ENCODE measurements at places on chromosomes 7 and 10.

DNA sequence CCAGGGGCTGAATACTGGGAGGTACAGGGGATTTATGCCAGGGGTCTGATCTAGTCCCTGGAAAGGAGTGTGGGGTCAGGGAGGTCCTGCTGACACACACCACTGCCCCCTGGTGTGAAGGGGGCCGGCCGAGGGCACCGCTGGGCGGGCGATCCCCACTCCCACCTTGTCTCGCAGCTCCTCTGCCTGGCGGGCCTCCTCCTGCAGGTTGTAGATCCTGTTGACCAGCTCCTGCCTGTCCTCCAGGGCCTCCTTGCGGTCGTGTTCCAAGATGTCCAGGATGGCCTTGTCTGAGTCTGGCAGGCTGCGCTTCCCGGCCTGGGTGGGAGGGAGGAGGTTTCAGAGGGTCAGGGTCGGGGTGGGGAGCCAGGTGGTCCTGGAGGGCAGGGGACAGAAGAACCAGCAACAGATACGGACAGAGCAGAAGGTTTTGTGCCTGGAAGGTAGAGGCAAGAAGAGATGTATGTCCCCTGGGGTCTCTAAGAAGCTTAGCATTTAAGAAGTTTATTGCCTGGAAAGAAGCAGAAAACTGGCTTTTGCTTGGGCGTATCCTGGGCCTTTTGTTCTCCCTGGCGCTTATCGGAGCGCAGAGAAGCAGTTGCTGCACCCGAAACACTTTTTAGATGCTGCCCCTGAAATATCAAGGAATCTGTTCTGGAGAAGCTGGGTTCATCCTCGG lies 94.5 kb upstream of the GNA12 start:
- DNase-seq, result no peak
- no peak overlapping the region for H3K27ac ChIP-seq
- H3K36me3 ChIP-seq, result no peaks in the 10 kb centered on the region

DNA sequence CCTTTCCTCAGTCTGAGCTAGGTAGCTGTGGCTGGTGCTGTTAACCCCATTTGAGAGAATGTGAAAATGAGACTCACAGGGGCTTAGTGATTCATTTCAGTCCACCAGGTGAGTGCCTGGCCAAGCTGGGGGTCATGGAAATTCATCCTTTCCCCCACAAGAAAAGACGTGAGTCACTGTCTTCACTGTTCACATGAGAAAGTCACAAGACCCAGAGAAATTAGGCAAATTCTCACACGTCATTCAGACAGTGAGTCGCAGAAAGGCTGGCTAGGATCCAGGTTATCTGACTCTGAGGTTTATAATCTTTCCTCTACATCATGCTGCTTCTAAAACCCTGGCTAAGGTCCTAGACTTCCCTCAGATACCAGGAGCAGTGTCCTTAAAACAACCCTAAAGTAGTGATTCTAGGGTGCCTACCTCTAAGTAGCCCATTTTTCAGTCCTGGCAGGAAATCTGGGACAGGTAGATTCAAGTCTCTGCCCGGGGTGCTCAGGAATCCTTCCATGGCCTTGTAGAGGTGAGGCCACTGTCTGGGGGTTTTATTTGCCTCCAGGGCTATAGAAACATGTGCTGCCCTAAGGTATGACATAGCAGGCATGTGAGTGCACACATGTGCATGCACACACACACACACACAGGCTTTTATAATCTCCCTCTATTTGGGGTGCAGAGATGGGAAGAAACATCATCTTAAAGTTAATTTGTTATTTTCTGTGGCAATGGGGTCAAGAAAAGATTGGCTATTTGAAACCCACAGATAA lies 427.9 kb upstream of the CELF2 start:
- no peak for DNase-seq
- no peaks in the 10 kb centered on the region for H3K4me1 ChIP-seq
- no peaks in the 10 kb centered on the region for H3K27me3 ChIP-seq
- H3K27ac ChIP-seq, result no peak overlapping the region

DNA sequence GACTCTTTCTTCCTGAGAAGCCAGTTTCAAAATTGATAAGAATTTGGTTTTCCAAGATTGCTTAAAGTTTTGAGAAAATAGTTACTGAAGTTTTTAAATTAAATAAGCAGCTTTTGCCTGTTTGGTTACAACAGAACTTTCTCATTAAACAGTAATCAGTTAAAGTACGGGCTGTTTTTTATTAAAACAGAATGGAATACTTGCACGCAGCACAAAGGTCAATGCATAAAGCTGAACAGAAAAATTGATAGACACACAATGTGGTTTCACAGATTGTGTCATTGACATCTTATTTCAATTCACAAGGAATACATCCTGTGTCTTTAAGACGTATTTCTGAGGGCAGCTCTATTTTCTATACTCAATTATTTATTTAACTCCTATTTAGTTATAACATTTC lies 192.2 kb downstream of the PRKG1 start:
- H3K36me3 ChIP-seq, result no peaks in the 10 kb centered on the region
- no peak overlapping the region for H3K27ac ChIP-seq
- H3K4me3 ChIP-seq, result no peak overlapping the region
- no peak for DNase-seq
- H3K27me3 ChIP-seq, result no peaks in the 10 kb centered on the region

DNA sequence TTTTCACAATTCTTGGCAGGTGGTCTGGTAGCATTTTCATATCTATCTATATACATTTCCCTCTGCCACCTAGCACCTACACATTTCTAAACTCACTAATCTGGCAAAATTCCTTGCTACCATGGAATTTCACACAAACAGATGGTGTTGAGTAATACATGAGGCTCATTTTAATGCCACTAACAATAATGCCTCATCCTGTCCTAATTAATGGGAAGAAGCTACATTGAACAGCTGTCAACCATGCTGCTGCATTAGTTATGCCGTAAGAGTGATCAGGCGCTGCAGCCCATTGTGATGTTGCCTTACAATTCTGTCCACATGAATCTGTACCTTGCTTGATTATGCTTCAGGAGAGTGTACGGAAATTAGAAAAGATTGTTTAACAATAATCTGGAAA lies 23.2 kb downstream of the COL1A2 start:
- H3K27me3 ChIP-seq, result no peaks in the 10 kb centered on the region
- H3K36me3 ChIP-seq, result no peaks in the 10 kb centered on the region
- H3K4me1 ChIP-seq, result no peaks in the 10 kb centered on the region
- H3K4me3 ChIP-seq, result no peak overlapping the region
- H3K27ac ChIP-seq, result no peak overlapping the region

DNA sequence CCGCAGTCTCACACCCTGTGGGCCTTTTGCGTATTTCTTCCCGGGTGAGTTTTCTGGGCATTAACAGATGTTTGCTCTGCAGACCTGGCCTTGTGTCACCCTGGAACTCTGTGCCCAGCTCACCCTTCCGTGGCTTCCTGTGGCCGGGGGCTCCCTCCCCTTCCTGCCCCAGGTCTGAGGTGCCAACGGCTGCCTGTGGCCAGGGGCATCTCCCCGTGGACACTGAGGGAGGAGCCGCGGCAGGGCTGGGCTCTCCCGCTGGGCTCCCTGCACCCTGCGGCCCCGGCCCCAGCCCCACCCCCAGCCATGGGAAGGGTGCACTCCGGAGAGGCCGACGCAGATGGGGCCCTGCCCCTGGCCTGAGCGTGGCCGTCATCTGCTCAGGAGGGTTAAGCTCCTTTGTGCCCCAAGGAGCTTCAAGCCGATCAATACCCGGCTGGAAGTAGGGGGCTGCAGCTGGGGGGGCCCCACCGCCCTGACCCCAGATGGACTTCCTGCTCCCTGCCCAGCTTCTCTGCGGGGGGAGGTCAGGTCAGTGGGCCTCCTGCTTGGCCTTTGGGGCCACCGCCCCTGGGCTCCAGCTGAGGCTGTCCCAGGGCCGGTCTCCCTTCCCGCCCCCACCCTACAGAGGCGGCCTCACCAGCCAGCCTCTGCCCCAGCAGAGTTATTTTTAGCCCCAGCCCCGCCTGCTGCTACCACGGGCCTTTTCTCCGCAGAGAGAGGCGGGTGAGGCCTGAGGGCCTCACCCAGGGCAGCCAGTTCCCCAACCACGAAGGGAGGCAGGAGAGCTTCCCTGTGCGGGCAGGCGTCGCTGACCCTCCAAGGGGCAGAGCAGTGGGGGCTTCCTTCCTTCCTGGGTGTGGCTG lies 24.2 kb downstream of the PWWP2B start:
- DNase-seq, result no peak
- H3K4me1 ChIP-seq, result peaks cover 55% of the 10 kb centered on the region
- H3K4me3 ChIP-seq, result peak overlapping the region; percentile 10
- peak overlapping the region; percentile 94 for H3K27ac ChIP-seq
- no peaks in the 10 kb centered on the region for H3K36me3 ChIP-seq
- H3K27me3 ChIP-seq, result no peaks in the 10 kb centered on the region

DNA sequence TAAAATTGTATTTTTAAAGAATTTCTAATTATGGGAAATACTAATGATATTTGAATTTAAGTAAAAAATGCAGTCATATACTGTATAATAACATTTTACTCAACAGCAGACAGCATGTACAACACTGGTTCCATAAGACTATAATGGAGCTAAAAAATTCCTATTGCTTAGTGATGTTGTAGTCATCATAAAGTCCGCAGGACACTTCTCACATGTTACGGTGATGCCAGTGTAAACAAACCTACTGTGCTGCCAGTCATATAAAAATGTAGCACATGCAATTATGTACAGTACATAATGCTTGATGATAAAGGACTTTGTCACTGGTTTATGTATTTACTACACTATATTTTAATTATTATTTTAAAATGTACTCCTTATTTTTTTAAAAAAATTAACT lies 629.3 kb downstream of the IPMK start:
- H3K4me1 ChIP-seq, result no peaks in the 10 kb centered on the region
- H3K36me3 ChIP-seq, result no peaks in the 10 kb centered on the region
- DNase-seq, result no peak
- H3K4me3 ChIP-seq, result no peak overlapping the region
- H3K27ac ChIP-seq, result no peak overlapping the region

GRCh38 chr7:18019555-18019954 lies 8.1 kb downstream of the PRPS1L1 start:
- H3K27ac ChIP-seq, result peak overlapping the region; percentile 53
- H3K4me1 ChIP-seq, result no peaks in the 10 kb centered on the region
- H3K27me3 ChIP-seq, result no peaks in the 10 kb centered on the region
- DNase-seq, result no peak
- no peaks in the 10 kb centered on the region for H3K36me3 ChIP-seq

- no peak overlapping the region for H3K4me3 ChIP-seq
- no peaks in the 10 kb centered on the region for H3K36me3 ChIP-seq
- H3K27me3 ChIP-seq, result no peaks in the 10 kb centered on the region
- no peak for DNase-seq
- H3K27ac ChIP-seq, result peak overlapping the region; percentile 61
- H3K4me1 ChIP-seq, result peaks cover 7% of the 10 kb centered on the region
These were observed 117.2 kb upstream of the KLF6 start for GRCh38 chr10:3902054-3902808.

- no peaks in the 10 kb centered on the region for H3K4me1 ChIP-seq
- no peak overlapping the region for H3K4me3 ChIP-seq
- no peaks in the 10 kb centered on the region for H3K36me3 ChIP-seq
- no peaks in the 10 kb centered on the region for H3K27me3 ChIP-seq
These were observed 304.3 kb downstream of the THSD7A start for GRCh38 chr7:11527707-11528106.

DNA sequence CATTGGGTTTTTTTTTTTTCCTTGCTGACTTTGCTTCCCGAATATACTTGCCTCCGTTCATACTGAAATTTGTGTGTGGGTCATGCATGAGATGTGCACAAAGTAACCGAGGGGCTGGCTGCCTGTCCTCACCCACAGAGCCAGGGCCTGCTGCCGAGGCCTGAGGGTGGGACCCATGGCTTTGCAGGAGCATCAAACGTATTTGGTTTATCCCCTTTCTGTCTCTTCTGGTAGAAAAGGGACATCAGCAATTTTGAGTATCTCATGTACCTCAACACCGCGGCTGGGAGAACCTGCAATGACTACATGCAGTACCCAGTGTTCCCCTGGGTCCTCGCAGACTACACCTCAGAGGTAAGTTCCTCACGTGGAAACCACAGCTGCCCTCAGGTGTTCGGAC lies 3.5 kb upstream of the LRRC18 start:
- no peaks in the 10 kb centered on the region for H3K4me1 ChIP-seq
- no peak overlapping the region for H3K4me3 ChIP-seq
- no peaks in the 10 kb centered on the region for H3K27me3 ChIP-seq
- H3K27ac ChIP-seq, result no peak overlapping the region
- no peaks in the 10 kb centered on the region for H3K36me3 ChIP-seq

GRCh38 chr7:92634924-92635519 lies 44.8 kb upstream of the FAM133B start:
- peaks cover 48% of the 10 kb centered on the region for H3K4me1 ChIP-seq
- H3K27me3 ChIP-seq, result no peaks in the 10 kb centered on the region
- H3K36me3 ChIP-seq, result no peaks in the 10 kb centered on the region
- DNase-seq, result no peak

GRCh38 chr7:138402749-138403148 lies 57.3 kb upstream of the TRIM24 start:
- H3K4me1 ChIP-seq, result no peaks in the 10 kb centered on the region
- no peak overlapping the region for H3K4me3 ChIP-seq
- no peak overlapping the region for H3K27ac ChIP-seq
- DNase-seq, result no peak

- peaks cover 33% of the 10 kb centered on the region for H3K4me1 ChIP-seq
- H3K4me3 ChIP-seq, result no peak overlapping the region
- no peak overlapping the region for H3K27ac ChIP-seq
These were observed 29.1 kb downstream of the EPC1 start for GRCh38 chr10:32317795-32318357.

DNA sequence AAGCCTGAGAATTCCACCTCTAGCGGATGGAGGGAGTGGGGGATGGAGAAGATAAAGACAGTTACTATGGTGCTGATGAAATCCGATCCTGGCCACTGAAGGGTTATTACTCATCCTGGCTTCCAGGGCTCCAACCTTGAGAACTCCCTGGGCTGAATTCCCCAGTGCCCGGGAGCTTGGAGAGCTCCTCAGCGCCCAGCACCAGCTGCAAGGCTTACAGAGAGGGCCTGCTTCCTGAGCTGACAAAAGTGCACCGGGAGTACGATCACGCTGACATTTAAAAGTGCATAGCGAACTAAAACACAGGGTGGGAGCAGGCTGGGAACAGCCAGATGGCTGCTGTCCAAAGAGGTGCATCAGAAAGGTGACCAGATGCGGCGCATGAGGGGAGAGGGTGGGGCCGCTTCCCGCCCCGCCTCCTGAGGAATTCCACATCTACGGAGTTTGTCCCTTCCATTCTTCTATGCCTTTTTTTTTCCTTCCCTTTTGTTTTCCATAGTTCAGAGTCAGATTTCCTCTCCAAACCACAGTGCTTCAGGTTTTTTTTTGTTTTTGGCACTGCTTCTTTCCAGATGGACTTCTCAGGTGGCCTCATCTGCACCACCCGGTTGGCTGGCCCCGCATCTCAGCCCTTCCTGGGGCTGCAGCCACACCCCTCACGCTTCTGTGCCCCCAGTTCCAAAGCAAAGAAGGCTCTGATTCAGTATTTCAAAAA lies 62.4 kb upstream of the MKRN1 start:
- peak overlapping the region; percentile 30 for H3K27ac ChIP-seq
- no peak for DNase-seq
- no peak overlapping the region for H3K4me3 ChIP-seq
- no peaks in the 10 kb centered on the region for H3K27me3 ChIP-seq
- H3K36me3 ChIP-seq, result peaks cover 28% of the 10 kb centered on the region

DNA sequence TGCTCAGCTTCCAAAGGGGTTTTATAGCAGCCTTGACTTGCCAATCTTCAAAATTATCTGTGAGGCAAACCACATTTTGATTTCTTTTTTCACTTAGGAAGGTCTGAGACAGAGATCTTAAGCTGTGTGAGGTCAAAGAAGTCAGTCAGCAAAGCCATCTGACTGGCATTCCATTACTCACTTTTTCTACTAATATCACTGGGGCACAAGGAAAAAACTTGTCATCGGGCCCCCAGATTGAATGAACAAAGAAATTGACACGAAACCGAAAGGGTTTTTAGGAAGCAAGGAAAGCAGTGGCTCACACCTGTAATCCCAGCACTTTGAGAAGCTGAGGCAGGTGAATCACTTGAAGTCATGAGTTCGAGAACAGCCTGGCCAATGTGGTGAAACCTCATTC lies 78.5 kb upstream of the FRMD4A start:
- H3K27ac ChIP-seq, result no peak overlapping the region
- no peak overlapping the region for H3K4me3 ChIP-seq
- no peaks in the 10 kb centered on the region for H3K27me3 ChIP-seq
- H3K36me3 ChIP-seq, result no peaks in the 10 kb centered on the region

All from esophagus squamous epithelium (tissue), 5 donors.